ENCODE measurements at places on chromosomes 7 and 10. TPM values are rescaled to one million over a fixed set of nuclear protein-coding genes. Genes with fewer than 3 reads are reported as not detected.

The FXYD4 gene
- not detected for total RNA-seq

The HTR7 gene
- total RNA-seq = 0.94 TPM

The TFEC gene
- total RNA-seq = 99.9 TPM

DNA sequence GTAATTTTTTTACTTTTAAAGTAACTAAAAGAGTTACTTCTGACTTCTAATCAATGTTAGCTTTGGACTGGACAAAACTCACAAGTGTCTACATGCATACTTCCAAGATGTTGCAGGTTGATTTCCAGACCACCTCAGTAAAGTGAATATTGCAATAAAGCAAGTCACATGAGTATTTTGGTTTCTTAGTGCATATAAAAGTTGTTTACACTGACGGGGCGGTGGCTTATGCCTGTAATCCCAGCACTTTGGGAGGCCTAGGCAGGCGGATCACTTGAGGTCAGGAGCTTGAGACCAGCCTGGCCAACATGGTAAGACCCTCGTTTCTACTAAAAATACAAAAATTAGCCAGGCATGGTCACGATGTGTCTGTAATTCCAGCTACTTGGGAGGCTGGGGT, 40.8 kb downstream of the PANK1 start:
- no peak for DNase-seq

DNA sequence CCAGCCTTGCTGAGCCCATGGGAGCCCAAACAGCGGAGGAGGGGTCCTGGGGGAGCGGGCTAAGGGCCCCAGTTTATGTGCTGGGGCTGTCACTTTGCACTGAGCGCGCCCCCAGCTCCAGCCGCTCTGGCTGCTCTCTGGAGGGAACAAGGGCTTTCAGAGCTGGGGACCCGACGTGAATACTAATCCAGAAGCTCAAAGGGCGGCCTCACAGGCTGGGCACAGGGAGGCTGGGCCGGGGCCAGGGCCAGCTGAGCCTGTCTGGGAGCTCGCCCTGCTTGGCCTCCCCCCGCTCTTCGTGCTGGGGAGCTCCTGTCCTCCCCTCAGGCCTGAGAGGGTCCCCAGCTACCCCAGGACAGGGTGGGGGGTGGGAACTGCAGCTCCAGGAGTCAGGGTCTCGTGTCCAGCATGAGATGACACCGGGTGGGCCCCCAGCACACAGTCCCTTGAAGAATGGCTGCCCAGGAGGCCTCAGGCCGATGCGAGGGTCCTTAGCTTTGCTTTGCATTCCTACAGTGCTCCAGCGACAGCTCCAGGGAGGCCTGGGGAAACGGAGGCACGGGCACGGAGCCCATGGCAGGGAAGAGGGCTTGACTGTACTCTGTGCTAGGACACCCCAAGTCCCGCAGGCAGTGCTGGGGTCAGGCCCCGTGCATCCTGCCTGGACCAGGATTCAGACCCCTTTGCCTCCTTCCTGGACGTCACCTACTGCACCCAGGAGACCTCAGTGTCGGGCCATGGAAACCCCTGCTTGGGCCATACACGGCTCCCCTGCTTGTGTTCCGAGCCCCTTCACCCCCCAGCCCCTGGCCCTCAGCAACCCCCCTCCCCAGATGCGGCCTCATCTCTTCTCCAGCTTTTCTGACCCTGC, 5.8 kb upstream of the AMZ1 start:
- DNase-seq = no peak

DNA sequence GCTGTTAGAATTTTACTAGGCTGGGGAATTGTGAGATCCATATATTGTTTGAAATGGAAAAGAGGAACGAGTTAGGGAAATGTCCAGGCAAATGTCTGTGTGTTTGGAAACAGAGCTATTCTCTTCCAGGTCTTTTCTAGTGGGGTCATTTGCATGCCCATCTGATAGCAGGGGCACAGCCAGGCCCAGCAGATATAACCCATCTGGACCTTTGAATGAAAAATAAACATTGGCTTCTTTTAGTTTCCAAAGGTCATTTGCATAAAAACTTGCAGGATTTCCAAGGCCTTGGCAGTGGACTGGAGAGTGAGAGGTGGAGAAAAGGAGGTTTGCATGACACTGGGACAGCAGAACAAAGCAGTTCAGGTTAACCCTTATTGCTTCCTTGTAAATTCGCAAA, 188.0 kb upstream of the GPR26 start:
- DNase-seq = no peak

GRCh38 chr7:148264933-148265557, 325.5 kb upstream of the C7orf33 start:
- DNase-seq = peak; percentile 54

GRCh38 chr7:135930565-135931461, 46.3 kb downstream of the MTPN start:
- no peak for DNase-seq

GRCh38 chr7:131097662-131098376, 229.9 kb upstream of the MKLN1 start:
- no peak for DNase-seq

Data from Peyer's patch (tissue), 4 donors.